ENCODE measurements at places on chromosomes 7 and 10. TPM values are rescaled to one million over a fixed set of nuclear protein-coding genes. Genes with fewer than 3 reads are reported as not detected.

The ABCC2 gene
- 1.6 TPM for total RNA-seq

The KNDC1 gene
- total RNA-seq: 0.52 TPM

The CTTNBP2 gene
- total RNA-seq: 1.6 TPM

The ZNF365 gene
- total RNA-seq: under 0.01 TPM

The OPN4 gene
- not detected for total RNA-seq

The TMEM106B gene
- total RNA-seq: 13.6 TPM

The C10orf53 gene
- not detected for total RNA-seq

The SPDYE5 gene
- not detected for total RNA-seq

The ZDHHC4 gene
- 68.9 TPM for total RNA-seq

The EXOC4 gene
- total RNA-seq: 129 TPM

The ACTL6B gene
- not detected for total RNA-seq

The MYH16 gene
- not detected for total RNA-seq

The PILRA gene
- total RNA-seq: 1.6 TPM

The STEAP4 gene
- total RNA-seq: 3.7 TPM

The PNLIP gene
- 1.0 TPM for total RNA-seq

The CTBP2 gene
- total RNA-seq: 32.9 TPM

The PALD1 gene
- 15.7 TPM for total RNA-seq

The DIP2C gene
- 18.8 TPM for total RNA-seq

The C7orf57 gene
- total RNA-seq: not detected

The RBM48 gene
- total RNA-seq: 11.0 TPM

The SLC16A9 gene
- total RNA-seq: 3.1 TPM

The ADAMTS14 gene
- 5.7 TPM for total RNA-seq

The ECHDC3 gene
- total RNA-seq: 20.9 TPM

The CC2D2B gene
- total RNA-seq: 1.6 TPM

The LRRC61 gene
- total RNA-seq: 5.7 TPM

The RPEL1 gene
- not detected for total RNA-seq

The ZNF12 gene
- 17.7 TPM for total RNA-seq

The ZNF239 gene
- 9.4 TPM for total RNA-seq

The PKD1L1 gene
- 0.52 TPM for total RNA-seq

The NUDT1 gene
- 20.9 TPM for total RNA-seq

The MALRD1 gene
- 2.1 TPM for total RNA-seq

The CALCR gene
- 5.2 TPM for total RNA-seq

The SLC29A4 gene
- 6.3 TPM for total RNA-seq

The EXOC6 gene
- total RNA-seq: 54.8 TPM

The CCDC3 gene
- total RNA-seq: 13.0 TPM
